Activated T-helper 1 cell treated with Interleukin-2 at 50 U/mL for 16 hours (primary cell): ENCODE measurements at places on chromosomes 3 and 15.

GRCh38 chr3:39491014-39491413, 23.5 kb downstream of the MOBP start:
- DNase-seq = no peak

DNA sequence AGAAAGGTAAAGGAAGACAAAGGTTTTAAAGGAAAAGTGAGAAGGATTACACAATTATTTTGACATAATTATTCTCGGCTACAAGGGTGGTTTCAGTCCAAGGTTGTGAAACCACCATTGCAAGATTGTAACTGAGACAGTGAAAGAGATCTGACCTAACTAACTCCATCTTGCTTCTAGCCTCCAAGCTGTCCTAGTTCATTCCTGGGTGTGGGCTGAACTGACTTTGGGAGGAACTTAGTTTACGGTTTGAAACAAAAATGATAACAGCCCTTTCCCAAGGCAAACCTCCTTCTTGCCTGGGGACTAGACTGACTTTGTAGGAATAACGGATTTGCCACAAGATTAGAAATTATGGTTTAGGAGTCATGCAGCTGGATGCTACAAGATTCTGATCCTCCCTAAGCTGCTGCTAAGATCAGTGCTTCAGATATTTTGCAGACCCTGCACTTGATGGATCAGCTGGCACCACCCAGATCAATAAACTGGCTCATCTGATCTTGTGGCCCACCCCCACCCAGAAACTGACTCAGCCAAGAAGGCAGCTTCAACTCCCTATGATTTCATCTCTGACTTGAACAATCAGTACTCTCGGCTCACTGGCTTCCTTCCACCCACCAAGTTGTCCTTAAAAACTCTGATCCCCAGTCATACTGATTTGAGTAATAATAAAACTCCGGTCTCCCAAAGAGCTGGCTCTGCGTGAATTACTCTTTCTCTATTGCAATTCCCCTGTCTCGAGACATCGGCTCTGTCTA, 57.7 kb upstream of the AADACL2 start:
- no peak for DNase-seq

- DNase-seq = no peak
Observed at GRCh38 chr3:190972840-190973270, 110.4 kb upstream of the GMNC start.

DNA sequence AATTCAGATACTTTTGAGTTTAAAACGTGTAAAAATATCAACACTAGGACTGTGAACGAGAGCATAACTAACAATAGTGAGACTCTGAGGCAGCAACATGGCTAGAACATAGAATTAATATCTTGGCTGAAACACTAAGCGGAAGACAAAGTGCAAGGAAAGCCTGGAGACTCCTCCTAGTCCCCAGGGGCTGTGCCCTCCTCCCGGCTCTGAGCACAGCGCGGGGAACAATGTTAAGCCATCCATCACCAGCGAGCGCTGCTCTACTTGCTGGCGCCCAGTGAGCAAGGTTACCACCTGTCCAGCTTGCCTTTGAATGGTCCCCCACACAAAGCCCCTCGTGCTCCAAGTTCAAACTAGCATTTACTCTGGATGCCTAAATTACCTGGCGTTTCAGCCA, 436.9 kb downstream of the FOXP1 start:
- DNase-seq = no peak

DNA sequence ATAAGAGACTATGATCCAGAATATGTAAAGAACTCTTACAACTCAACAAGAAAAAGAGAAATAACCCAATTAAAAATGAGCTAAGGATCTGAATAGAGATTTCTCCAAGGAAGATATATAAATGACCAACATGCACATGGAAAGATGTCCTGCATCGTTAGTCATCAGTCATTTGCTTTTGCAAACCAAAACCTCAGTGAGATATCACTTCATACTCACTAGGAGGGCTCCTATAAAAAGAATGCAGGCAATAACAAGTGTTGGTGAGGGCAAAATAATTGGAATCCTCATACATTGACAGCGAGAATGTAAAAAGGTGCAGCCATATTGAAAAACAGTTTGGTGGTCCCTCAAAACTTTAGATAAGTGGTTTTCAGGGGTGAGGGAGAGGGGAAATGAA, 56.9 kb downstream of the EXOG start:
- DNase-seq = no peak

DNA sequence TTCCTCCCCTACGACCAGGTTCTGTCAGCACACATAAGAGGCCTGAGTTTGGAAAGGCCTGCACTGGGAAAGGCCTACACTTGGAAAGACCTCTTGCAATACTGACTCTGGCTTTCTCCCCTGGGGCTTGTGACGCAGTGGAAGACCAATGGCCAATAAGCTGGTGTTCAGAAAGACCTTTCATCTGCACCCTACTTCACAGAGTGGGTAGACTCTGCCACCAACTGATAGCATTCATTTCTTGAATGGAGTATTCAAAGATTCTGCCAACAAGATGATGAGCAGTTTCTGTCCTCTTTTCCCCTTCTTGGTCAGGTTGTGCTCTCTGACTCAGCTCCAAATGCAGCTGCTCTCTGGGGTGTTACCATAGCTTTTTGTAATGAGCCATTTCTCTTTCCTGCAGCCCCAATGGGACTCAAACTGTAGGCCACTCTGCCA, 48.8 kb downstream of the TIPARP start:
- no peak for DNase-seq

- no peak for DNase-seq
Observed at GRCh38 chr3:141280086-141280485, 48.5 kb downstream of the PXYLP1 start.

GRCh38 chr3:76664816-76665215, 375.1 kb upstream of the ROBO2 start:
- DNase-seq = no peak

GRCh38 chr3:106758459-106758858, 618.8 kb upstream of the CCDC54 start:
- DNase-seq = no peak

GRCh38 chr3:41575724-41576123, 376.4 kb downstream of the CTNNB1 start:
- DNase-seq = no peak

- DNase-seq = no peak
Observed at GRCh38 chr15:42728972-42729371, 8.0 kb downstream of the CDAN1 start.

GRCh38 chr3:69764121-69764741, 25.0 kb downstream of the MITF start:
- no peak for DNase-seq

GRCh38 chr3:128426128-128426921, 40.4 kb downstream of the DNAJB8 start:
- peak; percentile 30 for DNase-seq

DNA sequence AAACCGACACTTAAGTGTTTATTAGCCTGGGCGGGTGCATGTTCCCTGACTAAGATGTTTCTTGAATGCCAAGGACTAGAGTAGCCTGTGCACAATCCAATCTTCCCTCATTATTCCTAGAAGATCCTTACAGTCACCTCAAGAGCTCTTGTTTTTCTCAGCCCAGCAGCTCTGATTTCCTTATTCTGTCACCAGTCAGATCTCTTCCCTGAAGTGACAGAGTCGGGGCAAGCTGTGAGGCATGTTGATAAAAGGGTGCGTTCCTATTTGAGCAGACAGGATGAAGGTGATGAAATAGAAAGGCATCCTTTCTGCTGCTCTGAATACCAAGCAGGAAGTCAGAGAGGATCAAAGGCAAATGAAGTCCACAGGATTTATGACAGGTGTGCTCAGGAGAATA, 125.6 kb upstream of the MCTP2 start:
- no peak for DNase-seq

DNA sequence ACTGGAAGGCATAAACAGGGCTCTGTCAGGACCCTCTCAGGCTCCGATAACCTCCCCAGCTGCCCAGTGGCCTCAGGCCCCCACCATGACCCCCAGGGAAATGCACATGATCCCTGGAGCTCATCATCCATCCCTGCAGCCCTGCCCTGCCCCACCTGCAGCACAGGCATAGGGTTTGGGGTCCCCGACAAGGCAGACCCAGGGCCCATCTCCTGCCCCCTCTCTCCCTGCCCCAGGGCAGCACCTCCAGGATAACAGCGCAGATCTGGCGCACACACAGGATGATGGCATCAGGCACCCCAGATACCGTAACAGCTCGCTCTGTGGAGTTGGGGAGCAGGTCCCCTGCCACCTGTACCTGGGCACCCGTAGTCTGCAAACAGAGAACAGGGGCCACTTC, 4.5 kb downstream of the GPR62 start:
- DNase-seq = no peak

- DNase-seq = no peak
Observed at GRCh38 chr3:86225461-86225860, 765.5 kb downstream of the VGLL3 start.

- DNase-seq = no peak
Observed at GRCh38 chr3:104359546-104359945, 1007.2 kb upstream of the ALCAM start.

GRCh38 chr3:69770976-69771634, 31.8 kb downstream of the MITF start:
- no peak for DNase-seq

DNA sequence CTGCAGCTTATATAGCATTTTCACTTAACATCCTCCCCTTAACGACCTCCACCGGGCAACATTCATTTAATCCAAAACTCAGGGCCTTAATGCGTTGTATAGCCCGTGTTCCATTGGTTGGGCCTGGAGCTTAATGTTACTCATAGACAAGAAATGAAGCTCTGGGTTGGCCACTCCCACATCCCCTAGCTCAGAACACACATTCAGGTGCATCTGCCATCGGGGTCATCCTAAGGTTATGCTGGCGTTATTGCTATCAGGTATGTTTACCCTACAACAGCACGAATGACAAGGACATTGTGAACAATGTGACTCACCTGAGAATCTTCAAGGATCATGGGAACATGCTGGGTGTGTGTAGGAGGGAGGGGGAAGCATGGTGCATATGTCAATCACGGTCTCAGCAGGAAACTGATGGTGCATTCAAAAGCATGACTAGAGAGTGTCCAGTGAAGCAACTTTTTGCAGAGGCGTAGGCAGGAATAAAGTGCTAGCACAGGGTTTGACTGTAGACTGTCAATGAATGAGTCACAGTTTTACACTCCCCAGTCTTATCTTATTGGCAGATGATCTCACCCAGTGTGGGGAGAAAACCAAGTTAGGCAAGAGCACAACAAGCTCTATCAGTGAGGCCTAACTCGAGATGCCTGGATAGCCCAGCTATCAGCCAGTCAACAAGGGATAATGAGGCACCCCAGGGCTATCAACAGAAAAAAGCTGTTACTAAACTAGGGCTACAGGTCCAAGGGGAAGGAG, 402.1 kb upstream of the MCTP2 start:
- DNase-seq = no peak

DNA sequence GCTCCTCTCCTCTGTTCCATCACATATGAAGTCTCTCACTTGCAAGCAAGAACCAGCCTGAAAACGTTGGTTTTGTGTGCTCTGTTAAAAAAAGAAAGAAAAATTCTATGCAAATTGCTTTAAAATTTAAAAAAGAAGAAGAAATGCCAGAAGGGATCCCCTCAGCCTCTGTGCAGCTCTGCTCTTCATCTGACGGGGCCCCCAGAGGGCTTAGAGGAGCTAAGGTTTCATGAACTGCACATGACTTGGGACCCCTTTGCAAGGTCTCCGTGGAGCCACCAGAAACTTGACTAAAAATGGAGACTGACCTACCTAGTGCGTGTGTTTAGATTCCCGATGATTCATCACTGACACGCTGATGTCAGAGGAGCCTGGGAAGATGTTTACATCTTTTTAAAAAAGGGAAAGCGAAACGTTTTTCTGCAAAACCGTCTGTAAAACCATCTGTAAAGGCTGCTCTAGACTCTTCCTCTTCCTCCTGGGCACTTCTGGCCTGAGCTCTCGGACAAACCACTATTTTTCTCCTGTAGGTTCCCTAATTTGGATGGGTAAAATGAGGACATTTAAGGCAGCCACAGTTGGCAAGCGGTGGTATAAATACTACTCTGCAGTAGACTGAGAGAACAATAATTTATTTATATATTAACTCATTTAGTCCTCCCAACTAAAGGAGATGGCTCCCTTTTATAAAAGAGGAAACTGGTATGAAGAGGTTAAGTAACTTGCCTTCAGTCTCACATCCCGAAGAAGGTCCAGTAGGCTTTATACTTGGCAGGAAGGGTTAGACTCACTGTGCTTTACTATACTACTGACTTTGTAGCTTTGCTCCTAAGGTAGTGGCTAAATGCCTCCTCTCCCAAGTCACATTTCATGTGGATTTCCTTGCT, 67.2 kb upstream of the POLG start:
- no peak for DNase-seq

DNA sequence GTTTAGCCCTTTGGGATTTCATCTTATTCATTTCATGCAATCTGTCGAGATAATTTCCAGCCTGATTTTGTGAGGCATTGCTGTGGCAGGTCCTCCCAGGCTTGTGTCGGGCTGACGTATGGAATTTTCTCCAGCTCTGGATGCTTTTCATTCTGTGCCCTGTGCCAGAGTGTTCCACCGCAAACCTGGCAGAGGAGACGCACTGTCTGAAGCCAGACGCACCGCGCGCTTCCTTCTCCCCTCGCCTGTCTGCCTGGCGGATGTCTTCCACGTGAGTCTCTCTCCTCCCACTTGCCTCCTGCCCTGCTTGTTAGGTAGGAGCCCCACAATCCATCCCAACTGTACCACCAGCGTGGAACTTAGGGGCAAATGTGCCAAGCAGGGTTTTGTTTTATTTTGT, 20.1 kb upstream of the GLCE start:
- no peak for DNase-seq

GRCh38 chr3:50340448-50341329, at the start of gene RASSF1:
RASSF1 (minus strand) TSS chr3:50340836; CDS start chr3:50340805, 31 bp downstream.
- DNase-seq = peak; percentile 49

DNA sequence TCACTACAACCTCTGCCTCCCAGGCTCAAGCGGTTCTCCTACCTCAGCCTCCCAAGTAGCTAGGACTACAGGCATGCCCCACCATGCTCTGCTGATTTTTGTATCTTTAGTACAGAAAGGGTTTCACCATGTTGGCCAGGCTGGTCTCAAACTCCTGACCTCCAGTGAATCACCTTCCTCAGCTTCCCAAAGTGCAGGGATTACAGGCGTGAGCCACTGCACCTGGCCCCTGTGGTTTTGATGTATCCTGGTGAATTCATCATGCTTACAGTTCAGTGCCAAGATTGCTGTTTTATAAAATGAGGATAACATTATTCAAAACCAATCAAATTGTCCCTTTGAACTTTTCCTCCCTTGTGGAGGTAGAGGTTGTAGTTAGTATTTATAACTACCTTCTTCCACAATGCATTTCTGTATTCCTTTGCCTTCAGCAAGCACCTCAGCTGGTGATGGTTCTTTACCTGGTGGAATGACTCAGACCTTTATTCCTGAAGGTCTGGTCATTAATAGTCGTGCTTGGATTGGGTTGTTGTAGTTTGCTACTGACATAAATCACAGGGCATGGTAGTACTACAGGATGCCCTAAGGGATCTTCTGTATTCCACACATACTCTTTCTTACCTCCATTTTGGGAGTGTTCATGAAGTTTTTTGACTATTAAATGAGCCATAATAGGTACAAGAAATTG, 76.9 kb downstream of the UBP1 start:
- DNase-seq = no peak

GRCh38 chr15:77243716-77244401, 172.9 kb upstream of the TSPAN3 start:
- DNase-seq = no peak

GRCh38 chr3:108489776-108490175, 20.6 kb downstream of the MYH15 start:
- no peak for DNase-seq
